ENCODE measurements at places on chromosomes 11 and 22.

GRCh38 chr22:17964643-17965042 is 59.7 kb downstream of the MICAL3 start:
- DNase-seq: no peak

GRCh38 chr11:126487711-126488110 is 132.2 kb downstream of the ST3GAL4 start:
- no peak for DNase-seq

- no peak for DNase-seq
Measured at GRCh38 chr11:1751531-1751921, 1.1 kb upstream of the IFITM10 start.

DNA sequence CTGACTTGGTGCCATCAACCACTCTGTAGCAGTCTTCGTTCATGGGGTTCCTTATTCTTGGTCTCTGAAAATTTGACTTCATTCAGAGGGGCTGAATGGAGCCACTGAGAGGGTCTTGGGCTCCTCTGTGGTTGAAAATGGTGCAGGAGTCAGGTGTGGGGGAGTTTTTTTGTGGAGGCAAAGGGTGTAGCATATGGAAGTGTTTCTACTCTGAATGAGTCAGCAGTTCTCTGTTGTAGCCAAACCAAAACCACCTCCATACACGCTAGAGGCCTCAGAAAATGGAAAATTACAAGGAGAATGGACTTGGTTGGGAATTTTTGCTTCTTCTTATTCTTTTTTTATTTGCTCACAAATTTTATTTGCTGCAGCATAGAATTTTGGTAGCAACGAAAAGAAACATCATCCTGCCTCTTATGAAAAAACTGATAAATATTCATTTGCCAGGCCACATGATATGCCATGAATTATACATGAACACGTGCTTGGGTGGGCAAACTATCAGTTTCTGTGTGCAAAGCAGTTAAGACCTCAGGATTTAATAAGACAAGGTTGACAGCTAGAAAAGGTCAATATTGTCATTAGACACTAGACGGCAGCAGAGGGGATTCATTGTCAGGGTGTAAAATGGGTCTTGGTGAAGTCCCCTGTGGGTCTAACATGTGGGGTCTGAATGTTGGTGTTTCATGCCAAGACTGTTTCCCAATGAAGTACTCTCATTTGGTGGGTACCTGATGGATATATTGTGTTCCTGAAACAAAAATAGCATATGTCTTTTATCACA is 111.7 kb downstream of the MYO18B start:
- DNase-seq: no peak

GRCh38 chr11:92523611-92524010 is 299.0 kb downstream of the FAT3 start:
- no peak for DNase-seq

DNA sequence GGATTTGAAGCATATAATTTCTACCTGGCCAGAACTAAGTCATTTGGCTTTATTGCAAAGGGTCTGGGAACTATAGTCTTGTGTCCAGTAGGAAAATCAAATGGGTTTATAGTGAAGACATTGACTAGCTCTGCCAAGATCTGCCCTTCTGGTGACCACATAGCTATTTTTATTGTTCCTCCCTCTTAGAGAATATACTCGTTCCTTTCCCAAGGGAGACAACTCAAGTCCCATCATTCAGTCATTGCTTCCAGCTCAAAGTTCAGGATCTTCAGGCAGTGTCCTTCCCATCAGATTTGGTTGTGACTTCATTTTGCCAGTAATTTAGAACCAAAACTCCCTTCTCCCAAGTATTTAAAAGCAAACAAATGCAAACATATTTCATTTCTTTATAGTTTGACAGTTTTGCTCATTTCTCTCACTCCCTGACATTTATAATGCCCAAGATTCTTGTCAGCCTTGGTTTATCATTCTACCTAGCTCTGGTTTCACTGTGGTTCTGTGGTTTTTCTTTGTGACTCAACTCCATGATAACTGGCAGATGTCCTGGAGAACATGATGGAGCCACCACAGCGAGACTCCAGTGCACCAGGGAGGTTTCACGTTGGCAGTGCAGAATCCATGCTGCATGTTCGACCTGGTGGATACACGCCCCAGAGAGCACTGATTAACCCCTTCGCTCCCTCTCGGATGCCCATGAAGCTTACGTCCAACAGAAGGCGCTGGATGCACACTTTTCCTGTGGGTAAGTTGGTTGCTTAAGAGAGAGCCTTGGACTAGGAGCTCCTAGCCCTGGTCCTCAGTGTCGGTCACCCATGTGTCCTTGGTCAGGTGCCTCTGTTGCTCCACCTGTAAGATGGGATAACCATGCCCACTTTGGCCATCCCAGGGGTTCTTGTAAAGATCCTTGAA is 64.9 kb downstream of the DEPDC5 start:
- no peak for DNase-seq

DNA sequence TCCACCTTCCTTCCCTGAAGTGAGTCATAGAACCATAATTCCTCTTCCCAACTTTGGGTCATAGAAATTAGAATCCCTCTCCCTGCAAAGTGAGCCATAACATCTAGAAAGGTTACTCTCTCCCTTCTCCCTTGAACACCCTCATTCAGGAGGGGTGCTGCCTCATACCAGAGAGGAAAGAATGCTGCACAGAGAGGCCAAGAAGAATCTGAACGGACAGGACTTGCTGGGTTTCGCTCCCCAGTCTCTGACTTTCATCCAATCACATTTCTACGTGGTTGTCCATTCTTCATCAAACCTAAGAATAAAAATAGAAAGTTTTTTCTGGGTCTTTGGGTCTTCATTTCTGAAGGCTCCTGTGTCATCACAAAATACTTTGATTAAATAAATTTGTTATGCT is 31.0 kb upstream of the BIRC3 start:
- DNase-seq: no peak

GRCh38 chr11:115884800-115885534 is 380.8 kb upstream of the CADM1 start:
- no peak for DNase-seq

DNA sequence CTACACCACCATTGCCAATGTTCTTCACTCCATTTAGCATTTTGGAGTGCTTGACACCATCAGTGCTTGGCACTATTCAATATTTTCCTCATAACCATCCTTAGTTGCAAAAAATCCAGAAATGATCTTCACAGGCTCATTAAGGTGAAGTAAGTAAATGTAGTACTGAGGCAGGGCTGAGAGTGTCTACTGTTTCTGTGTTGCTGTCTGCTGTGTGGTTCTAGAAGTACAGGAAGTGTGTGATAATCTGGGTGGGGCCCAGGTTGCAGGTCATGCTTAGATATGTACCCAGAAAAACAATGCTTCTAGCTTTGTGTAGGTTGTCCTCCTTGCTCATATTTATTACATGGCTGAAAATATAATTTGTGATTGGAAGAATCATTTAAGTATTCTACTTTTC is 411.8 kb upstream of the CCDC179 start:
- no peak for DNase-seq

- no peak for DNase-seq
Measured at GRCh38 chr11:125394296-125394695, 101.8 kb downstream of the FEZ1 start.

DNA sequence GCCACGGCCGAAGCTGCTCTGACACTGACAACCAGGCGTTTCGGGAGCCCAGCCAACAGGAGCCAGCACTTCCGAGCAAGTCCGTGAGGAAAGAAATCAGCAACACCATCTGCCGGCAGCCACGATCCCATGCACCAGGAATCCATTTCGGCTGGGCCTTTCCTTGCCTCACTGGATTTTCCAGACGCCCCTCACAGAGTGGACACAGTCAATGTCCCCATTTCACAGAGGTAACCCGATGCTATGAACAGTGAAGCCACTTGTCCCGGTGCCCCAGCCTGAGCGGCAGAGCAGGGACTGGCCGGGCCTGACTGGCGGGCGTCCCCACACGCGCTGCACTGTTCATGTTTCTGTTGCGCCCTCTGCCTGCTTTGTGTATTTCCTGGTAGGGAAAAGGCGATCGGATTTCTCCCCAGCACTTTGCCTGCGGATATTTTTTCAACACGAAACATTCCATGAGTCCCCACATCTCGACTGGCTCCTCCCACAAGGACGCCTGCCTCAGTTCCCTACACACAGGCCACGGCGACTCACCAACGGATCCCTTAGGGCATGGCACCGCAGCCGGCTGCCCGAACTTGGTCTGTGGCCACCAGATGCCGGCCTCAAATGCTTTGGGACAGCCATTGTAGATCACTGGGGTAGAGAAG is 55.3 kb downstream of the TRMU start:
- DNase-seq: no peak

GRCh38 chr11:60769811-60770210 is 13.1 kb downstream of the MS4A15 start:
- no peak for DNase-seq

DNA sequence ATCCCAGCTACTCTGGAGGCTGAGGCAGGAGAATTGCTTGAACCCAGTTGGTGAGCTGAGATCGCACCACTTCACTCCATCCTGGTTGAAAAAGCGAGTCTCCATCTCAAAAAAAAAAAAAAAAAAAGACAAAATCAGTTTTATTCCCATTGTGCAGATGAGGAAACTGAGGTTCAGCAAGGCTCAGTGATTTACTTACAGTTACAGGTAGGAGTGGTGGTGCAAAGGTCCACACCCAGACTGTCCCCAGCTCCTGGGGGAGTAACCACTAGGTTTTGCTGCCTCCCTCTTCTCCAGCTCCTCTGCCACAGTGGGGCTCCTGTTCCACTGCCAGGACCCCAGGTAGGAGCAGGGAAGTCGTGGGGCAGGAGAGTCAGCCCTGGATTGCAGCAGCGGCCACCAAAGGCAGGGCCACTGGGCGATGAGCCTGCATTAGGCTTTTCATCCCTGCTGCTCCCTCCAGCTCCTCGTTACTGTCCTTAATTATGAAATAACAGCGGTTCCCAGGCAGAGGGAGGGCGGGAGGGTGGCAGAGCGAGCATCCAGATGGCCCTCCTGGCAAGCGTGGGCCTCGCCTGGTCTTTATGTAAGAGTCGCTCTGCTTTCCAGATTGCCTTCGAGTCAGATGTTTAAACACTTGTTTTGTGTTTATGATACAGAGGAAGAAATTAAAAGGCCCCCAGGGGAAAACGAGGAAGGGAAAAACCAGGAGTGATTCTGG is 15.5 kb upstream of the RASD2 start:
- no peak for DNase-seq

GRCh38 chr11:68756171-68756766 is 4.9 kb upstream of the TESMIN start:
- DNase-seq: no peak

- no peak for DNase-seq
Measured at GRCh38 chr11:85277693-85278092, 349.5 kb downstream of the DLG2 start.

DNA sequence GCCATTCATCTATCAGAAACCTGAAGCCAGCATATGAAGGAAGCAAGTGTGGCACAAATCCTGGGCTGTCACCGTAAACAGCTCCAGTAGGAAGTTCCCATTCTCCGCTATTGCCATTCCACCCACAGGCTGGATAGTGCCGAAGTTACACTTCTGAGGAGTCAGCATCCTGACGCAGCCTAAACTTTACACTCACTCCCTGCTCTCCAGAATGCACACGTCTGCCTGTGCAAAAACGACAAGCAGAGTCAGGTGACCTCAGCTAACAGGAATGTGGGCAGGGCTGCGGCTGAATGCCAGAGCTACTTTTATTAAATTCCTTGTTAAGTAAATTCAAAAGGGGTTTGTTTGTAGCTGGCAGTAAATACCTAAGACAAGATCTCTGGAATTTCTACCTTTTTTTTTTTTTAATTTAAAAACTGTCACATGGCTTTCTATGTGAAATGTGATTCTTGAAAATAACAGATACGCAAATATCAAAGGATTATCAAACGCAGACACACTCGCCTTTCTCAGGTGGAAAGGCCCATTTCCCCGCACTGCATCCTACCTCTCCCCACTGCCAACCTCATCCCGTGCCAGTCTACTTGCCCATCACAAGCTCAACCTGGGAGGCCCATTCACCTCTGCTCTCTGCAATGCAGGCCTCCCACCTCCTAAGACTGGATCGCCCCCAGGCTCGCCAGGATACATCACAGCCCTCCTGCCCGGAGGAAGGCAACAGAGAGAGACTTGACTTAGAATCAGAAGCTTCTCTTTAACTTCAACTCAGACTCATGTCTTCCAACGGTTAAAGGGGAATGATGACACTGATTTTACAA is 33.5 kb downstream of the NFRKB start:
- DNase-seq: no peak

DNA sequence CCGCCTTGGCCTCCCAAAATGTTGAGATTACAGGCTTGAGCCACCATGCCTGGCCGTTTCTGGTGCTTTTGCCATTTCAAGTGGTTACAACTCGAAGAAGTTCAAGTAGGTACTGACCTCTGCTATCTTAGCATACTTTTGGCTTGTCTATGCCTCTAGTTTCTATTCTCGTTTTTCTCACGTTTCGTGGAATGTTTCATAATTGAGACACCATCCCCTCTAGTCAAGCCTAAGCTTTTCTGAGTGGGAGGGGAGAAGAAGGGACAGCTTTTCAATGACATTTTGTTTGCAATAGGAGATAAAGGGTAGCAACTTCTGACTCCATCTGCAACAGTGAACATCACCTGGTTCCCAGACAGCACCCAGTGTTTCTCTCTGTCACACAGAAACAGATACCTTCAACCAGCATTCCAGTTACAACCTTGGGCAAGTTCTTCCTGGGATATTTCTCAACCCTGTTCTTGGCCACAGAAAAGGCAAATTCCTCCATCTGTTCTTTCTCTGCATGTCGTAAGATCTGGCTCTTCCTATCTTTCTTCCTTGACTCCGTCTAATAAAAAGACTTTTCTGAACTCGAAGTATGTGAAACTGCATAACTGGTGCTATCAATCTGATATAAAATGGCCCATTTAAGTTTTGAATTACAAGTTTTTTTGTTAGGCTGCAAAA is 25.5 kb downstream of the DDI1 start:
- DNase-seq: no peak

DNA sequence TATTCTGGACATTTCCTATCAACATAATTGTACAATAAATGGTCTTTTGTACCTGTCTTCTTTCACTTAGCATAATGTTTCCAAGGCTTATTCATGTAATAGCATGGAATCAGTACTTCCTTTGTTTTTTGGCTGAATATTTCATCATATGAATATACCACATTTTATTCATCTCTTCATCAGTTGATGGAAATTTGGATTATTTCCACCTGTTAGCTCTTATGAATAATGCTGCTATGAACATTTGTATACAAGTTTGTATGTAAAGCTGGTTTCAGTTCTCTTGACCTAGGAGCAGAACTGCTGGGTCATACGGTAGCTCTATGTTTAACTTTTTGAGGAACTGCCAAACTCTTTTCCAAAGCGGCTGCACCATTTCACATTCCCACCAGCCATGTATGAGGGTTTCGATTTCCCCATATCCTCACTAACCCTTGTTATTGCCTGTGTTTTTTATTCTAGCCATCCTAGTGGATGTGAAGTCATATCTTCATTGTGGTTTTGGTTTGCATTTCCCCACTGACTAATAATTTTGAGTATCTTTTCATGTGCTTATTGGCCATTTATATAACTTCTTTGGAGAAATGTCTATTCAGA is 20.9 kb downstream of the EXT2 start:
- DNase-seq: no peak

All from stimulated activated CD8-positive, alpha-beta memory T cell treated with anti-CD3 and anti-CD28 coated beads, Interleukin-15, amount 100 ng/mL, for 48 hours (primary cell).